Pancreas (tissue), 10 donors: ENCODE measurements at places on chromosomes 6 and 20. TPM values are rescaled to one million over a fixed set of nuclear protein-coding genes. Genes with fewer than 3 reads are reported as not detected.

DNA sequence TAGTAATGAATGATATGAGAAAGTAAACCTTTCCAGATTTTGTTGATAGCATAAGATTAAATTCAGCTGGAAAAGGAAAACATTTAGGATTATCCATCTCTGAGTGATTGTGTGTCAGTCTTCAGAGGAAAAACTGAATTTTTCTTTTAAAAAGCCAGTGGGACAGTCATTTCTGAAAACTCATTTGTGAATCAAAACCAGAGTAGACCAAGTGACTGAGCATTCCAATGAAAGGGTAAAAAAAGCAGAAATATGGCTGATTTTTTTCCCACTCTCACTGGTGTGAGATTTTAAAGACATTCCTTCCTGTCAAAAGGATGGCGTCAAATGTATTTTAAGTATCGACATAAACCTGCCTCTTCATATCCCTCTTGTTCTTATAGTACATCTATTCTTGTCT is 214.0 kb downstream of the GMPR start:
- no peak overlapping the region for H3K27ac ChIP-seq
- peaks cover 9% of the 10 kb centered on the region for H3K4me1 ChIP-seq
- no peaks in the 10 kb centered on the region for H3K27me3 ChIP-seq

DNA sequence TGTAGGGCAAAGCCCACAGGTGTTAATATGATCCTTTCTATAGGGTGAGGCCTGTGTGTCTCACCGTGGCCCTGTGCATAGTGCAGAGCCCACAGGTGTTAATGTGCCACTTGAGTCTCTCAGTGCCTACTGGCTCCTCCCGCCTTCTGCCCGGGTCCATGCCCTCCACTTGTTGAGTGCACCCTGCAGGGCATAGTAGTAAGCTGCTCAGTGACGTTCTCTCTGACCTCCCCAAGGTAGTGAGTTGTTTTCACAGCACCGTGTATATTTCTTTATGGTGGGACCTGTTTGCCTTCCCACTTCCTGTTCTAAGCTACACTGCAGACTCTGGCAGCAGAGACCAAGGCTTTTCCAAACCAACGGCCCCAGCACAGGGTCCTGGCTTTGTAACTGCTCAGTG is 64.5 kb upstream of the SLC22A1 start:
- H3K27me3 ChIP-seq = no peaks in the 10 kb centered on the region
- H3K4me1 ChIP-seq = no peaks in the 10 kb centered on the region
- no peak for DNase-seq

GRCh38 chr6:122623279-122623678 is 13.1 kb downstream of the PKIB start:
- H3K4me1 ChIP-seq = no peaks in the 10 kb centered on the region
- no peak overlapping the region for H3K27ac ChIP-seq
- H3K36me3 ChIP-seq = no peaks in the 10 kb centered on the region
- H3K4me3 ChIP-seq = no peak overlapping the region

DNA sequence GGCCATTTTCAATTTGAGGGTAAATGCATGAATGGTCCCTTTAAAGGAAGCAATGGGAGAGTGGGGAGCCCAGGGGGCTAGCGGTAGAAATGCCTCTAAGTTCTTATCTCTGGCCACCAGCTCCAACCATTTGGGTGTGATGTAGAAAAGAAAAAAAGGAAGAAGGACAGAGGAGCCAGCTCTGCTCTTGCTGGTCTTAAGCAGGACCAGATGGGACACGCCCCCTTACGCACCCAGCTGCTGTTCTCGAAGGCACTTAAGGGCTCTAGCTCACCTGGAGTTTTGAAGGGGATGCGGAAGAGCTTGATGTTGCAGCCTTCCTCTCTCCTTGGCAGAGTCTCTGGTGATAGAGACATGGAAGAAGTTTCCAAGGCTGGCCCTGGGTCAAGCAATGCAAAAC is 59.5 kb upstream of the RNF144B start:
- H3K27ac ChIP-seq = no peak overlapping the region
- H3K4me3 ChIP-seq = no peak overlapping the region
- no peaks in the 10 kb centered on the region for H3K4me1 ChIP-seq
- no peaks in the 10 kb centered on the region for H3K27me3 ChIP-seq
- peak; percentile 15 for DNase-seq
- no peaks in the 10 kb centered on the region for H3K36me3 ChIP-seq

DNA sequence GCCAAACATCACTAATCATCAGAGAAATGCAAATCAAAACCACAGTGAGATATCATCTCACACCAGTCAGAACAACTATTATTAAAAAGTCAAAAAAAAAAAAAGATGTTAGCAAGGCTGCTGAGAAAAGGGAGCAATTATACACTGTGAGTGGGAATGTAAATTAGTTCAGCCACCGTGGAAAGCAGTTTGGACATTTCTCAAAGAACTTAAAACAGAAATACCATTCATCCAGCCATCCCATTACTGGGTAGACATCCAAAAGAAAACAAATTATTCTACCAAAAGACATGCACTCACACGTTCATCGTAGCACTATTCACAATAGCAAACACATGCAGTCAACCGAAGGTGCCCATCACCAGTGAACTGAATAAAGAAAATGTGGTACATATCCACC is 213.9 kb downstream of the TTLL2 start:
- no peaks in the 10 kb centered on the region for H3K27me3 ChIP-seq
- no peak overlapping the region for H3K27ac ChIP-seq
- H3K4me3 ChIP-seq = no peak overlapping the region

- H3K36me3 ChIP-seq = no peaks in the 10 kb centered on the region
- H3K4me3 ChIP-seq = peak overlapping the region; percentile 67
- H3K4me1 ChIP-seq = peaks cover 8% of the 10 kb centered on the region
- peak; percentile 86 for DNase-seq
- peaks cover 8% of the 10 kb centered on the region for H3K27me3 ChIP-seq
- H3K27ac ChIP-seq = peak overlapping the region; percentile 57
These were observed 994 bp downstream of the FOXC1 start for GRCh38 chr6:1610497-1611321.

DNA sequence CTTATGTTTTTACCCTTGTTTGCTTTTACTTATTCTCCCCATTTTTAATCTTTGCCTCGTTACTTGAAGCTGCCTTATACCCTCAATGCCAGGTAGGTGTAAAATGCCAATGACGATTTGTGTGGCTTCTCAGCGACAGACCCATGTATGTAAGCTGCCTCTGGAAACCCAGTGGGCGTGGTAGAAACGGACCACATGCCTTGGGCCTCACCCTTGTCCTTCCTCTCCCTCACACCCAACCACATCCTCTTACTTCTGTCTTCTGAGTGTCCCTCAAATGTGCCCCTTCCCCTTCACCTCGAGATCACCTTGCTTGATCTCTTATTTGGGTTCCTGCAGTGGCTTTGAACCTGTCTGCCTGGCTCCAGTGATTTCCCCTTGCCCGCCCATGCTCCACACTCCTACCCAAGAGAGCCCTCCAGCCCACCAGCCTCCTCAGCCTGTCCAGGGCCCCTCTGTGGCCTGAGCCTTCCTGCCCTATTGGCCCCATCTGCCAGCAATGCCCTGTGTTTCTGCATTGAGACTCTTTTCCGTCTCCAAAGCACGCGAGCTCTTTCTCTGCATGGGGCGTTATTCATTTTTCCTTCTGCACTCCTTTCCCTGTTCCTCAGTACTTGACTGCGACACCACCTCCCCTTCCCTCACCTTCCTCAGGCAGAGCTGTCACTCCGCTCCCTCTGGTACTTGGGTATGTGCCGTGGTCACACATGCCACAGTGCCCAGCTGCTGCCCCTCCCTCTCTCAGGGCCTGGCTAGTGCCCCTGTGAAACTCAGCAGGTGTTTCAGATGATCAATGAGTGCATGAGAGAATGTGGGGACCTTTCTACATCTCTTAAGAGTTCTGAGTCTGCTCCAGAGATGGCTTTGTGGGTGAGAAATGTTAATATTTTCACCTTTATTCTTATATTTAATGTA is 115.4 kb downstream of the SLX4IP start:
- H3K4me3 ChIP-seq = no peak overlapping the region
- no peaks in the 10 kb centered on the region for H3K36me3 ChIP-seq
- H3K27ac ChIP-seq = peak overlapping the region; percentile 40
- DNase-seq = peak; percentile 70

- no peak overlapping the region for H3K27ac ChIP-seq
- DNase-seq = no peak
- H3K36me3 ChIP-seq = no peaks in the 10 kb centered on the region
- no peak overlapping the region for H3K4me3 ChIP-seq
- no peaks in the 10 kb centered on the region for H3K4me1 ChIP-seq
- no peaks in the 10 kb centered on the region for H3K27me3 ChIP-seq
These were observed 151.4 kb upstream of the LAMA2 start for GRCh38 chr6:128731249-128732165.

DNA sequence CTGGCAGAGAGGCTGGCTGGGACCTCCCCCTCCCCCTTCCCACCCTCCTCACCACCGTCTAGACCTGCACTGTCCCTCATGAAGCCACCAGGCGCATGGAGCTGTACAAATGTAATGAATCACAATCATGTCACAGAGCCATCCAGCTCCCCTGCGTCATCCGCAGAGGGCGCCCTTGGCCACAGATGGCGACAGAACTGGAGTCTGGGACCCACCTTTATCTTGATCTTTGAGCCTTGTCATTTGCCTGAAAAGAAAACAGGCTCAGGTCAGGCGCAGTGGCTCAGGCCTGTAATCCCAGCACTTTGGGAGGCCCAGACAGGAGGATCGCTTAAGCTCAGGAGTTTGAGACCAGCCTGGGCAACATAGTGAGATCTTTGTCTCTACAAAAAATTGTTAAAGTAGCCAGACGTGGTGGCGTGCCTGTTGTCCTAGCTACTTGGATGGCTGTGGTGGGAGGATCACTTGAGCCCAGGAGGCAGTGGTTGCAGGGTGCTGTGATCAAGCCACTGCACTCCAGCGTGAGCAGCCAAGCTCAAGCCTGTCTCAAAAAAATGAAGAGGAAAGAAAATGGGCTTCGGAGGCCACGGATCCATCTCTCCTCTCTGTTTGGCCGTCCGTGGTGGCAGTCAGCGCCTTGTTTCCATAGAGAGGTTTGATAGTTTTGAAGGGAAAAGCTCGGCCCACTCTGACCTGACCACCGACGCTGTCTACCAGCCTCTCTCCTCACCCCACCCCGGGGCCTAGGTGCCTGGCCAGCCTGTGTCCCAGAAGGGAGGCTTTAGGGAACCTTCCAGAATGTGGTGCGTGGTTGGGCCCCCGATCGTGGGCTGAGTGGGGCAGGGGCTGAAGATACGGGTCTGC is 6.2 kb downstream of the COL9A3 start:
- no peak for DNase-seq
- H3K4me1 ChIP-seq = no peaks in the 10 kb centered on the region
- H3K27ac ChIP-seq = peak overlapping the region; percentile 57
- H3K36me3 ChIP-seq = no peaks in the 10 kb centered on the region
- no peaks in the 10 kb centered on the region for H3K27me3 ChIP-seq
- H3K4me3 ChIP-seq = no peak overlapping the region

GRCh38 chr6:137241481-137242038 is 22.4 kb upstream of the IFNGR1 start:
- no peaks in the 10 kb centered on the region for H3K27me3 ChIP-seq
- no peaks in the 10 kb centered on the region for H3K36me3 ChIP-seq
- no peaks in the 10 kb centered on the region for H3K4me1 ChIP-seq
- DNase-seq = no peak
- peak overlapping the region; percentile 15 for H3K27ac ChIP-seq

- no peaks in the 10 kb centered on the region for H3K4me1 ChIP-seq
- no peaks in the 10 kb centered on the region for H3K27me3 ChIP-seq
- H3K36me3 ChIP-seq = no peaks in the 10 kb centered on the region
These were observed 18.2 kb downstream of the KIF25 start for GRCh38 chr6:168015482-168016175.

- no peak for DNase-seq
- no peak overlapping the region for H3K4me3 ChIP-seq
- no peaks in the 10 kb centered on the region for H3K36me3 ChIP-seq
- no peaks in the 10 kb centered on the region for H3K27me3 ChIP-seq
- H3K4me1 ChIP-seq = no peaks in the 10 kb centered on the region
These were observed 143.5 kb downstream of the WDR27 start for GRCh38 chr6:169558378-169558773.

GRCh38 chr6:34374069-34374468 is 18.4 kb downstream of the NUDT3 start:
- H3K4me3 ChIP-seq = no peak overlapping the region
- H3K27ac ChIP-seq = no peak overlapping the region
- peaks cover 5% of the 10 kb centered on the region for H3K4me1 ChIP-seq

GRCh38 chr6:155530219-155530834 is 74.7 kb upstream of the NOX3 start:
- H3K36me3 ChIP-seq = no peaks in the 10 kb centered on the region
- H3K27ac ChIP-seq = no peak overlapping the region
- H3K4me1 ChIP-seq = no peaks in the 10 kb centered on the region
- H3K27me3 ChIP-seq = no peaks in the 10 kb centered on the region
- DNase-seq = no peak
- no peak overlapping the region for H3K4me3 ChIP-seq

DNA sequence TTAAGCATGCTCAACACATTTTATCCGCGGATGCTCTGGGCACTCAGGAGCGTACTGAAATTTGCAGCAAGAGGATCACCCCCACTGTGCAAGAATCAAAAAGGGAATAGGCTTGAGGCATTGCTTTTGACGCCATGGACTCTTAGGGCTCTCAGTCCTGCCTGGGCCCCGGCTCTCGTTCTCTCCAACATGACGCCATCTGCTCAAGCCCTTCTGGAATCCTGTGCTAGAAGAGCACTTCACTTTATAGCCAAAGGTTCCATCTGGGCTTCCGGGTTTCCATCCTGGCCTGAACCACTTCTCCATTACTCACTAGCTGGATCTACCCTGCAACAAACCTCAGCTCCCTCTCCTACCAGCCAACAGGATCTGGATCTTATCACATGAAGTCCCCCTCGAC is 105.3 kb downstream of the FOXF2 start:
- H3K27me3 ChIP-seq = no peaks in the 10 kb centered on the region
- H3K27ac ChIP-seq = no peak overlapping the region
- no peaks in the 10 kb centered on the region for H3K4me1 ChIP-seq
- no peak for DNase-seq
- H3K36me3 ChIP-seq = no peaks in the 10 kb centered on the region

DNA sequence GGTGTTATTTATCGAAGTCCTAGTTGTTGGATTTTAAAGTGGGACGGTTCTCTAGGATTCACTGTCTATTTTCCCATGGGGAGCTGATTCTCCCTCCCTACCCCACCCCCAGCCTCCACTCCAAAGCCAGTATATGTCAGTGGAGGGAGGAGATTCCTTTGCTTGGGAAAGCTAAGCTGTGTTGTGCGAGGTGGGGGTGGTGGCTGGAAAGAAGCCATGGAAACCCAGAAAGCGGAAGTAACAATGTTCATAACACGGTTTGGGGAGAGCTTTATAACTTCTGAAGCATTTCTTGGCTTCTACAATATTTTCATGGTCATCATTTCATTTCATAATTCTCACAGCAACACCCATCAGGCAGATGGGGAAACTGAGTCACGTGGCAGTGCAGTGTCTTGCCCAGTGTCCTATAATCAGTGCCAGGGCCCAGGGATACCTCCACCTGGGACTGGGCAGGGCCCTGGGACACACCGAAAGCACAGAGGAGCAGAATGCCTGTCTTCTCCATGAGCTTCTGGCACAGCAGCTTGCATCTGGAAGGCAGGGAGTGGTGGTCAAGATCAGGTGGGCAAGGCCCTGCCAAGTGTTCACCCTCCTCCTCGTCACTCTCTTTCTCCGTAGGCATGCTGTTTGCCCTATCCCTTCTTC is 4.5 kb downstream of the SUN5 start:
- H3K4me3 ChIP-seq = no peak overlapping the region
- no peak for DNase-seq
- no peaks in the 10 kb centered on the region for H3K4me1 ChIP-seq
- H3K27ac ChIP-seq = no peak overlapping the region
- no peaks in the 10 kb centered on the region for H3K27me3 ChIP-seq

- no peaks in the 10 kb centered on the region for H3K27me3 ChIP-seq
- H3K27ac ChIP-seq = peak overlapping the region; percentile 27
- DNase-seq = peak; percentile 67
- H3K36me3 ChIP-seq = no peaks in the 10 kb centered on the region
These were observed 28.6 kb downstream of the FOXO3 start for GRCh38 chr6:108589244-108589791.

Gene TMC2
- 0.06 TPM for total RNA-seq

Gene MYT1
- total RNA-seq = 0.55 TPM

Gene WFDC5
- total RNA-seq = not detected

Gene GPLD1
- 0.98 TPM for total RNA-seq

Gene BTN1A1
- not detected for total RNA-seq

Gene PHACTR3
- total RNA-seq = 0.35 TPM

Gene RNF114
- total RNA-seq = 49.0 TPM
